Mucosa of gallbladder (tissue), 1 donor: ENCODE measurements at places on chromosomes 1 and 21. TPM values are rescaled to one million over a fixed set of nuclear protein-coding genes. Genes with fewer than 3 reads are reported as not detected.

DNA sequence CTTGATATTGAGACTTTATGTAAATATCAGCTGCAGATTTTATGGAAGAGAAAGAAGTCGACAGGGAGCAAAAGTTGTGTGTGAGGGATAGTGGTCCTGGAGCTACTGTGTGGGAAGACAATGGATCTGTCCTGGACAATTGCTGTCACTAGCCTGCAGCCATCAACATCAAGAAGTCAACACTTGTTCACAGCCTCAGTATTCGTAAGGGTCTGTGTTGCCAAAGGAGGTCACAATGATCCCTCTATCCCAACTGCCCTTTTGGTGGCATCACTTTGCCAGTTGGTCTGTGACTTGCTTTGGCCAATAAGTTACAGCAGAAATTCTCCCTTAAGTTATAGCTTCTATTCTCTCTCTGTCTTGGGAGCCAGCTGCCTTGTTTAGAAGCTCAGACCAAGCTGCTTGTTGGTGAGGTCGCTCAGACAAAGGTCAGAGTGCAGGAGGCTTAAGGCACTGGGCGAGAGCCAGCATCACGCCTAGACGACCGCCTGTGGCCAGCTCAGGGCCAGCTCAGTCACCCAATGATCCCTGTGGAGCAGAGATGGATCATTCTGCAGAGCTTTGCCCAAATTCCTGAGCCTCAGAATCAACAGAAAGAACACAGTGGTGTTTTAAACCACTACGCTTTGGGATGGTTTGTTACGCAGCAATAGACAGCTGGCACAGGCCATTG is 134.9 kb downstream of the RHOU start:
- no peak for DNase-seq

DNA sequence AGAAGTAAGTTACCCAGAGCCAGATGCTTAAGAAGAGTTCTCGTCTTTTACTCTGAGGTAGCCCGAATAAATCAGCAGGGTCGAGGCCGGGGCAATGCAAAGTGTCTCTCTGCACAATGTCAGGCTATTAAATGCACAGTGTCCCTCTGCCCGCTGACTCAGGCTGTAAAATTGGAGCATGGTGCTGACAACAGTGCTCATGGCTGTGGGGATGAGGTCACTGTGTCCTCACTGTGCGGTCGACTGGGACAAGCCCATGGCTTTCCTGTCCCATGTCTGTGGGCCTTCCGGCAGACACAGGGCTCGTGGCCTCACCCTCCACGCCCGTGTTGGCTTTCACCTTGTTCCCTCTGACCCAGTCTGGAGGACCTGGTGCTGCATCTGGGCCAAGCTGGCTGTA is 14.6 kb upstream of the SLC2A1 start:
- DNase-seq, result no peak

DNA sequence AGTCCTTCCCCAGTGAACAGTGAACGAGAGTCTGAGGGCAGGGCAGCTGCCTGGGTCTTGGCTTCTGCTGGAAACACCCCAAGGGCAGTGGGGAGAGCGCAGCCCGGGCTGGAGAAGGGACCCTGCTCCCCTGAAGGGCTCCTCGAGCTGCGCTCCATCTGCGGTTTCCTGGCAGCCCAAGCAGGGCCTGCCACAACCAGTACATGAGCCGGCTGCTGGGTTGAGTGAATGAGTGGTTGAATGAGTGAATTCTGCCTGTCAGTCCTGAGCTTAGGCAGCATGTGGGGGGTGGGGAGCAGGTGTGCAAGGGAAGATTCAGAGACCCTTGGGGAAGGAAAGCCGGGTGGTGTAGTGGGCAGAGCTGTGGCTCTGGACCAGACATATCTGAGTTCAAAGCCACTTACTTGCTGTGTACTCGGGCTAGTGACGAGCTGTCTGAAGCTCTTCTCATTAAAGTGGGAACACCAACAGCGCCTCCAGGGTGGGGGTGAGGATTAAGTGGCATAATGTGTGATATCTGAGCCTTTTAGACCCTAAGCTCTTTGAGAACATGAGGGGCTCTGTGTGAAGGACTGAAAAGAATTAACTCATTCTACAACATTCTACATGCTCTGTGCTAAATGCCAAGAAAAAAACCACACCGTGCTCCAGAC is 3.7 kb downstream of the OPRD1 start:
- no peak for DNase-seq

DNA sequence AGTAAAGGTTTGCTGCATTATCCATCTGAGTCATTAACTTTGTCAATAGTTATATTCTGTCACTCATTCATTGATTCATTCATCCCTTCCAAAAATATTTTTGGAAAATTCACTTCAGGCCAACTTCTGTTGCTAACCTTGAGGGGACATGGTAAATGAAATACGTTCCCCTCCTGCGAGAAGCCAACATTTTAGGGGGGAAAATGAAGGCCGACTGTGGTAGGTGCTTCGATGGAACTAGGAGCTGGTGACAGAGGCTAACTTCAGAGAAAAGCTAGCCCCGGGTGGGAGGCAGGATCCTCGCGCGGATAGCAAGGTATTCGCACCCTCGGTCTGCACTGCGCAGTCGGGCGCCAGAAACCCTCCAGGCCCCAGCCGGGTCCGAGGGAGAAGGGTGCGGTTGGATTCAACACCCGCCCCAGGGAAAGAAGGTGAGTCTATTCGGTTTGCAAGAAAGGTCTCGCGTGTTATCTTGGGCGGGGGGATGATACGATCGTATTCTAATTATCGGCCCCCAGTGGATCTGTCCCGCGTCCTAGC is 646 bp upstream of the RRP15 start:
- no peak for DNase-seq

- DNase-seq, result no peak
Observed at GRCh38 chr1:52551507-52552235, 1.2 kb downstream of the TUT4 start.

GRCh38 chr1:18643154-18644012 is 12.7 kb downstream of the PAX7 start:
- no peak for DNase-seq

DNA sequence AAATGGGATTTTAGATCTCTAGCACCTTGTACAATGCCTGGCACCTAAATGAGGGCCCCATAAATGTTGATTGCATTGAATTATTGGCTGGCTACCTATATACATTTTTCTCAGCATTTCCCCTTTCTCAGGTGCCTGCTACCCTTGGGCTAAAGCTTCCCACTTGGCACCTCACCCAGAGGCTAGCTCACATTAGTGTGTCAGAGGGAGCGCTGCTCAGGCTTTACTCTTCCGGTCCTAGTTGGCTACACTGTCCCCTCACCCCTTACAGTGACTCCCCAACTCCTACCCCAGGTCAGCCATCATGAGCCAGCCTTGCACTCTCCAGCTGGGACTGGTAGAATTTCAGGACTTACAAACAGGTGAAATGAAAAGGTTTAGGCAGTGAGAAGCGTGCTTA is 9.5 kb downstream of the TRAF5 start:
- DNase-seq, result no peak

- no peak for DNase-seq
Observed at GRCh38 chr1:23650344-23650990, 41.1 kb upstream of the RPL11 start.

- DNase-seq, result no peak
Observed at GRCh38 chr1:100184536-100184935, 6.5 kb upstream of the LRRC39 start.

- no peak for DNase-seq
Observed at GRCh38 chr1:25544819-25545218, 1.4 kb downstream of the LDLRAP1 start.

The FAM151A gene
- total RNA-seq, result not detected

The ELF3 gene
- total RNA-seq, result 517 TPM

The KIF2C gene
- total RNA-seq, result 1.6 TPM

The MAP3K7CL gene
- total RNA-seq, result 5.8 TPM

The SPRR5 gene
- not detected for total RNA-seq
